OCI-M1 (cell line): ENCODE measurements at places on chromosomes 5 and 9.

DNA sequence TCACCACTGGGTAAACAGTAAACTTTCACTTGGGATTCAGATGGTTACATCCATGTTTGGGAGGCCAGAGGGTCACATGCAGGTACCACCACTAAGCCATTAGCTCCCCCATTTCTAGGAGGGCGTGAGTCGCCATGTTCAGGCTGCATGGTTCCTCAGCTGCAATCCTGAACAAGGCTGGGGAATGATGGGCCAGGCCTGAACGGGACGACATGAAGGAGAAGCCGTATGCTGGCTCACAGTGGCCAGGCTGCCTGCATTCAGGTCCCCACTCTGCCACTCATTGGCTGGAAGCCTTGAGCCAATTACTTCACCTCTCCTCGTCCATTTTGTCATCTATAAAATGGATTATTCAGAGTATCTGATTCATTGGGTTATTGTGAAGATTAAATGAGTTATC lies 9.0 kb upstream of the FBP2 start:
- no peak for DNase-seq

- DNase-seq: peak; percentile 89
Measured at GRCh38 chr9:5321058-5321457, 16.5 kb upstream of the RLN2 start.

DNA sequence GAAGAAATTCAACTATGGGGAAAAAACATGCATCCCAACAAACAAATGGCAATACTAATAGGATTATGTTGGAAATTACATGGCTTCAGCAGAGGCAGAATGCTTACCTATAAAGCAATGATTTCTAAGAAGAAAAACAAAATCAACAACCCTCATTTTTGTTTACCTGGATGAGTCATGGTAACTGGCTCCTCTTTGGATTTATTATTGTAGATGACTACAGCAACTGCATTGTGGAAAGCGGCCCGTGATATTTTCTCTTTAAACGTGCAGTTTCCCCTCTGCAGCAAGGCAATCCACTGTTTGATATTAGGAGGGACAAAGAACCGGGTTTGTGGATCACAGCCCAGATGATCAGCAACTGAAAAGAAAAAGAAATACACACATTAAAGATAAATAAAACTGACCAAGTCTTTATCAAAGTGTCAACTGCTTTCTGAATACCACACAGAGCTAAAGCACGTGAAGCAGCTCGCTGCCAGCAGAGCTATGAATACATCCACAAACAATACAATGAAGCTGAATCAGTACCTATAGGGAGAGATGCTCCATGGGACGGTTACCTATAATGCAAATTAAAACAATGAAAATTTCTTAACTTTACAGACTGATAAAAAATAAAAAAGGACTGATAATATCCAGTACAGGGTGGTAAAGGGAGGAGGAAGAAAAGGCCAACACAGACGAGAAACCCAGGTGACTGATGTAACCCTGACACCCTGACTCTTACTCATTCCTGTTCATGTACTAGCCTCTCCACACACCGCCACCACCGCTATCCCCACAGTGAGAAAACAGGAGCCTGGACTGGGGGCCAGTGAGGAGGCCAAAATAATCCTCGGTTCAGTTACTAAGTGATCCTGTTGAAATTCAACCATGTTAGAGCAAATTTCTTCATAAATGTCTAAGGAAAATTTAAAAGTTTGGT lies 31.0 kb downstream of the RNF130 start:
- no peak for DNase-seq

DNA sequence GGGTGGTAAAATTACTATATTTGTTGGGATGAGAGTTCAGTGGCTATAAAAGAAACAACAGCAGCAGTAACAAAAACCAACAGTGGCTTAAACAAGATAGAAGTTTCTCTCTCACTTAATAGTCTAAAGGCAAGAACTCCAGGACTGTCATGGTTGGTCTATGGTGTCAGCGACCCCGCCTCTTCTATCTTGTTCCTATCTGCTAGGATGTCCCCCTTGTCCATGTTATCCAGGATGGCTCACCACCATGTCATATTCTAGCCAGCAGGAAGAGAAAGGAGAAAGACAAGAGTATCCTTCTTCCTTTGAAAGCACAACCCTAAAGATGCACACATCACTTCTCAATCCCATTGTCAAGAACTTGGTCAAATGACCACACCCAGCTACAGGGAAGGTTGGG lies 11.3 kb upstream of the OTP start:
- no peak for DNase-seq

DNA sequence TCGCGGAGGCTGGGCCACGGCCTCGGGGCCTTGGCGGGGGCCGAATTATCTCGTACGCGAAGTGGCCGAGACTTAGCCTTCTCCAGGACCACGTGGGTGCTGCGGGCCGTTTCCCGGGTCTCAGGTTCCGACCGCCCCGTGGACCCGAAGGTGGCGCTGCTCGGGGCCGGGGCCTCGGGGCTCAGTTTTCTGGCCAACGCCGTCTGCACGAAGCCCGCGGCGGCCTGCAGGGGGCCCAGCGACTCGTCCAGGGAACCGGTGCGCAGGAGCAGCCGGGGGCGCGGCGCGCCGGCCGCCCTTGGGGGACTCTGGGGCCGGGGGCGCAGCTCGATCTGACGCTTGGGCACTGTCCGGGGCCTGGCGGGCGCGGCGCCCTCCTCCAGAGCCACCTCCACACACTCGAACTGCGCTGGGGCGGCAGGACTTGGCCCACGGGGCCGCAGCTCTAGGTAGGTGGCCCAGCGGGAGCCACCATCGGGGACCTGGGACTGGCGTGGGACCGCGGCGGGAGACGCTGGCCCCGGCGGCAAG lies 716 bp downstream of the PROB1 start:
- no peak for DNase-seq

DNA sequence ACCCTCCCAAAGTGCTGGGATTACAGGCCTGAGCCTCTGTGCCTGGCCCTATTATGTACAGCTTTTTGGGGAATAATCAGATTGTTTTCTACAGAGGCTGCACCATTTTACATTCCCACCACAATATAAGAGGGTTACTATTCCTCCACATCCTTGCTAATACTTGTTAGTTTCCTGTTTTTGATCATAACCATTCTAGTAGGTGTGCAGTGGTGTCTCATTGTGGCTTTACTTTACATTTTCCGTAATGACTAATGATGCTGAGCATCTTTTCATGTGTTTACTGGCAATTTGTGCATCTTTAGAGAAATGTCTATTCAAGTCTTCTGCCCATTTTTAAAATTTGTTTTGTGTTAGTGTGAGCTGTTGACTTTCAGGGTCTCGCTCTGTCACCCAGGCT lies 18.3 kb downstream of the PTPN3 start:
- DNase-seq: no peak

- DNase-seq: no peak
Measured at GRCh38 chr5:41871852-41872251, 1.6 kb upstream of the OXCT1 start.

GRCh38 chr5:89293810-89294209 lies 410.8 kb upstream of the MEF2C start:
- DNase-seq: peak; percentile 79

- DNase-seq: no peak
Measured at GRCh38 chr9:13479096-13479495, 199.6 kb upstream of the MPDZ start.

DNA sequence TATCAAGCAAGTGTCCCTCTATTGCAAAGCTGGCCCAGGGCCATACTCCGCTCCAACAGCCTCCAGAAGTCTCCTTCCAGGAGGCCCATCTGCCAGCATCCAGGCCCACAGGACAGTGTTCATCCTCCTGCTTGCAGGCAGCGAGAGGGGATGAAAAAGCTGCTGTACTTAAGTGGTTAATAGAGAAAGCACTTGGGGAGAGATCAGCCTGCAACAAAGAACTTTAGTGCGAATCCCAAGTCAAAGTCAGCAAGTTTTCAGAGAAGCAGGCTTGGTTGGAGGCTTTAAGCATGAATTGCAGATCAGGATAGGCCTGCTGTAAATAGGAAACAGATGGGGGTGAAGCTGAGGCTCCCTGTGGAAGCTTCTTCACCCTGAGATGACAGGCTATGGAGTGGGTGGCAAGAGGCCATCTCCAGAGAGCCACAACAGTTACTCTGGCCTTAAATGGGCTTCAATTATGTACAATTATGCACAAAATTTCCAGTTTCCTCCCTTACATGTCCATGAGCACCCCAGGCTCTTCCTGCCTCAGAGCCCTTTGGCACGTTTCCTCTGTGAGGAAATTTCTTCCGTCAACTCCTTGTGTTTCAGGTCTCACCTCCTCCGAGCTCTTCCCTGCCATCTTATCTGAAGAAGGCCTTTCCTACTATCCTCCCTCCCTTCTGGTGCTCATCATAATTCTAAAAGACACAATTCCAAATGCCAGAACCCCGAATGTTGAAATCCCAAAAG lies 98.0 kb upstream of the NR3C1 start:
- no peak for DNase-seq

GRCh38 chr5:8676695-8677094 lies 807.7 kb downstream of the MTRR start:
- peak; percentile 4 for DNase-seq
